ENCODE measurements at places on chromosomes 16 and 17. TPM values are rescaled to one million over a fixed set of nuclear protein-coding genes. Genes with fewer than 3 reads are reported as not detected.

The CCL17 gene
- not detected for total RNA-seq

The SOST gene
- total RNA-seq = not detected

The RRN3 gene
- total RNA-seq = 53.0 TPM

The FBXO47 gene
- total RNA-seq = not detected

The CCDC200 gene
- total RNA-seq = not detected

The KAT2A gene
- total RNA-seq = 10.7 TPM

The DHX58 gene
- 6.8 TPM for total RNA-seq

The MFAP4 gene
- total RNA-seq = 41.3 TPM

The ORC6 gene
- 10.2 TPM for total RNA-seq

The MAP1LC3B gene
- total RNA-seq = 48.1 TPM

The CHST6 gene
- 4.5 TPM for total RNA-seq

The GAS7 gene
- total RNA-seq = 2.8 TPM

The NOXO1 gene
- under 0.01 TPM for total RNA-seq

The AIPL1 gene
- not detected for total RNA-seq

The NPIPB8 gene
- not detected for total RNA-seq

The PRKCB gene
- under 0.01 TPM for total RNA-seq

The PLA2G10 gene
- total RNA-seq = not detected

The RAB37 gene
- 0.23 TPM for total RNA-seq

The TEX19 gene
- not detected for total RNA-seq

The MYH2 gene
- 0.97 TPM for total RNA-seq

The ACSM3 gene
- total RNA-seq = 0.28 TPM

The CHP2 gene
- not detected for total RNA-seq

The DLX3 gene
- not detected for total RNA-seq

The COX6A2 gene
- not detected for total RNA-seq

The PRR15L gene
- total RNA-seq = not detected

The SLC5A11 gene
- not detected for total RNA-seq

The WFIKKN1 gene
- total RNA-seq = under 0.01 TPM

The C16orf89 gene
- not detected for total RNA-seq

The KRTAP1-1 gene
- not detected for total RNA-seq

The FBXW10 gene
- total RNA-seq = under 0.01 TPM

The HID1 gene
- total RNA-seq = 0.30 TPM

The C16orf92 gene
- not detected for total RNA-seq

The RAB26 gene
- 3.0 TPM for total RNA-seq

The CBX2 gene
- total RNA-seq = 3.8 TPM

The GPR142 gene
- not detected for total RNA-seq

The ZSCAN10 gene
- not detected for total RNA-seq

The ARHGDIG gene
- 0.28 TPM for total RNA-seq

The CDR2L gene
- total RNA-seq = 19.9 TPM

The ANTKMT gene
- 19.4 TPM for total RNA-seq

The CCL3 gene
- total RNA-seq = not detected
